ENCODE measurements at places on chromosomes 3 and 15.

GRCh38 chr15:76209942-76210341 lies 101.3 kb downstream of the ETFA start:
- no peak for DNase-seq

- DNase-seq, result no peak
Measured at GRCh38 chr3:59831394-59831793, 781.6 kb upstream of the CFAP20DC start.

GRCh38 chr15:59352189-59352588 lies 20.5 kb downstream of the MYO1E start:
- DNase-seq, result no peak

- no peak for DNase-seq
Measured at GRCh38 chr15:50355619-50355905, 564 bp upstream of the GABPB1 start.

- DNase-seq, result no peak
Measured at GRCh38 chr15:33494306-33494705, 183.5 kb downstream of the RYR3 start.

DNA sequence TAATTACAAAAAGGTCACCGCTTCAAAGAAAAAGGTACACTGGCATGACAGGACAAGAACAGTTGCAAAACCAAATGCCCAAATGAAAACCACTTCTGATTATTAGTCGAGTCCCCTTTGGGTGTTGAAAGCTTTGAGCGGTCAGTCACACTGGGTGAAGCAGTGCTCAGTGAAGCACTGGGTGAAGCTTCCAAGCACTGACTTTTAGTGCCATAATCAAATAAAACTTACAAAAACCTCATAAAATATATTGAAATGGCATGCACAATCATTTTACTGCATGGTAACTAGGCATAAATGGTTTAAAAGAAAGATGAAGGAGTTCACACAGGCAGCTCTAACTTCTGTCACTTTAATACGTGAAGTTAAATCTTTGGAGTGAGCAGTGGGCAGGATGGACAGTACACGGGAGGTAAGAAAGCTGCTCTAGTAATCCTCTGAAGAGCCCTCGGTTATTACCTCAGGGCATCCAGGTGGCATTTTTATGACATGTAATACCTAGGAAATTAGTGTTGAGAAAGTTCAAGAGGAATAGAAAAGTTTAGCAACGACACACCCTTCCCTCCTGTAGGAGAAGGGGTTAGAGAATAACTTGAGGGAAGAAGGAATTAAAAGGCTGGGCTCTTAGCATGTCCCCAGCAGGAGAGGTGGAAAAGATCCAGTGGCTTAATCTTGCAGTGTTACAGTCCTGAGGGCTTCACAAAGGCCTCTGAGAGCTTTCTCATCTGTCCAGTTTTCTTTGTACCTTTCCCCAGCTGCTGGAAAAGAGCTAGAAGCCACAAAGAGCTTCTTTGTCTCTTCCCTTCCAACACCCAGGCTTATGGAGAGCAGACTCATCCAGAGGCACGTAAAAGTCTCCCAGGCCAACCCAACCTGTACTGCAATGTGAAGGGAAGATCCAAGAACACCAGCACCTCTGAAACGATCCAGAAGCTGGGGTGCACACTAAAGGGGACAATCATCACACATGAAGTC lies 64.9 kb upstream of the MYO5C start:
- DNase-seq, result no peak

- DNase-seq, result no peak
Measured at GRCh38 chr3:184275381-184275701, 481 bp upstream of the ECE2 start.

DNA sequence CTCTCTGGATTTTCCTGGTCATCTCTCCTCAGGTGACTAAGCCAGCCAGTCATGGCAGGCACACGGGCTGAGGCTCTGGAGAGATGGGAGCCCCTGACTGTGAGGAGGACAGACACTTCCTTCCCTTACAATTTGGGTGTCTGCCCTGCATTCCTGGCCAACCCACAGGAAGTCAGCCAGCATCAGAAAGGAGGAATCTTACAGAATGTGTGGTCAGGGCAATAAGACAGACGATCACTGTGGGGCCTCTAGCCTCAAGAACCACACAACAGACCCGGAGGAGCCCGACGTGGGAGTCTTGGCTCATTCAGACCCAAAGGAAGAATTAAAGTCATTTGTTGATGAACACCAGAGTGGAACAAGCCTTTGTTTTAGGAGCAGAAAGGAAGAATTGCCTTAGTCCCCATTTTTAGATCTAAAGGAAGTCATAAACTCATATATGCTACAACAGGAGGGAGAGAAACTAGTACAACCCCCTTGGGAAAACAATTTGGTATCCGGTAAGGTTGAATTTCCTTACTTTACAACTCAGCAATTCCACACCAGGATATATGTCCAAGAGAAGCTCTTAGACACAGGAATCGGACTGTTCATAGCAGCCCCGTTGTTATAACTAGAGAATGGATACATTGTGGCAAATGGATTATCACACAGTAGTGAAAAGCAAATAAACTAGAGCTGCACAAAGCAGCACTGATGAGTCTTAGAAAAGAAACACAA lies 62.2 kb downstream of the ABTB1 start:
- no peak for DNase-seq

DNA sequence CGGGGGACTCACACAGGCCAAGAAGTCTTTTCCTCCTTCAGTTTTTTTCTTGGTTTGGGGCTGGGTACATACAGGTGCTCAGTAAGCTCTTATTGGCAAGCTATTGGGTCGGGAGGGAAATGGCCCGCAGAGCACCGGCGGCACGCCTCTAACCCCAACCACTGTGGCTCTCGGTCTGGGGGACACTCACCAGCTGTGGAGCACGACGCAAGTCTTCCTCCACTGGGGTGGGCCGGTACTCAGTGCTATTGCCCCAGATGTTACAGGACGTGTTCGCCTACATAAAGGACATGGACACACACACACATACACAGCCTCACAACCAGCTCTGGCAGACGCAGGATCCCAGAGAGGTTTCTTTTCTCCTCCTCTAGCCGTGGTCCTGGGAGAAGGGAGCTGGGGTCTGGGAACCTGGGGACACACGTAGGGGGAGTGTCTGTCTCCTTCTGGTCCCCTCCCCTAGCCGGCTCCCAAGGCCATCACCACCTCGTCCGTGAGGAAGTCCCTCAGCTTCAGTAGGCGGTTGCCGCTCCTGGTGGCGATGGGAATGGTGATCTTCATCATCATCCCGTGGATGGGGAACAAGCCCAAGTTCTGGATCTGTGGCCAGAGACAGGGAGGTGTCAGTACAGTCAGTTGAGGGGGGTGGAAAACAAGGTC lies 33.4 kb downstream of the FEM1B start:
- no peak for DNase-seq

DNA sequence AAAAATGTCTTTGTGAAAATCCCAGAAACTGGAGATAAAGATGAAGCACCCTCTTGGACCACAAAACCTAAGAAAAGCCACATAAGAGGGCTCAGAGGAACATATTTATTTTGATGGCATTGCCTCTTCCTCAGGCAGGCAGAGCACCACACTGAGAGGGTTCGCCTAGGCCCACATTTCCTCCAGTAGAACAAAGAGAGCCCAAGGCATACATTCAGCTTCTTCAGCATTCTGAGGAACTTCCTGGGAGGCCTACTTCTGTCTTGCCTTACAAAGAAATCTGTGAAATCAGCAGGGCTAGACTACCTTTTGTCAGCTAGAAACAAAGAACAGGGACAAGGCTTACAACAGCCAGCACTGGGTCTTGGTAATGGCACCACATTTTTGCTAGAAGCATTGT lies 1325.3 kb downstream of the SI start:
- DNase-seq, result no peak

- no peak for DNase-seq
Measured at GRCh38 chr3:41608347-41608746, 353.6 kb downstream of the ULK4 start.

GRCh38 chr15:22262613-22263020 lies 182.3 kb downstream of the OR4M2 start:
- no peak for DNase-seq

DNA sequence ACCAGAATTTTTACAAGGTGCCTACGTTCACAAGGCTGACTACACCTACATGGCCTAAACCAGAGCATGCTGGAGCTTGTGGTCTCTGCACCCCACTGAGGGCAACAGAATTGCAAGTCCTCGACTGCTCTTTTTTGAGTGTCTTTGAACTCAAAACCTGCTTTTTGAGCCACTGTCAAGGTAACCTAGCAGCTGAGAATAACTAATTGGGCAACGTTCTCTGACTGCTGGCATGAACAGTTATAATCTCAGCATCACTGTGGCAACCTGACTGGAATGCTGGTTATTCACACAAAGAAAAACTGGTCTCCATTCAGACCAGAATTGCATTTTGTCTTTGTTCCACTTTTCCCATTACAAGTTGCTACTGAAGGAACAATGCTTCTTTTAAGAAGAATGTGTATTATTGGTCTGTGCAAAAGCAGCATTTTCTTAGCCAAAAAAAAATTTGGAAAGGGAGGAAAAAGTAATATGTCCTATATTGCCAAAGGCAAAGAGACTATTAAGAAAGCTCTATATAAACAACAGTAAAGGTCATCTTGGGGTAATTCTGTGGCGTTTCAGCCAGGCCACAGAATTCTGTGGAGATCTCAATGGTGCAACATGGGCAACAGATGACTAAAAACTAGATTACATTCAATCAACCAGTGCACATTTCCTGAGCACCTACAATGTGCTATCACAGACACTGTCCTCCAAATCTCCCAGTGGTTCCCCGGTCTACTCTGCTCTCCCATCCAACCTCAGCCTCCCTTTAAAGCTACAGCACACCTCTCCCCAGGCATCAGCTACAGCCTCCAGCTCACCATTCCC lies 76.8 kb downstream of the TNIK start:
- DNase-seq, result no peak

GRCh38 chr15:99170476-99171065 lies 65.7 kb downstream of the SYNM start:
- DNase-seq, result no peak

- no peak for DNase-seq
Measured at GRCh38 chr3:169384573-169384972, 278.9 kb downstream of the MECOM start.

DNA sequence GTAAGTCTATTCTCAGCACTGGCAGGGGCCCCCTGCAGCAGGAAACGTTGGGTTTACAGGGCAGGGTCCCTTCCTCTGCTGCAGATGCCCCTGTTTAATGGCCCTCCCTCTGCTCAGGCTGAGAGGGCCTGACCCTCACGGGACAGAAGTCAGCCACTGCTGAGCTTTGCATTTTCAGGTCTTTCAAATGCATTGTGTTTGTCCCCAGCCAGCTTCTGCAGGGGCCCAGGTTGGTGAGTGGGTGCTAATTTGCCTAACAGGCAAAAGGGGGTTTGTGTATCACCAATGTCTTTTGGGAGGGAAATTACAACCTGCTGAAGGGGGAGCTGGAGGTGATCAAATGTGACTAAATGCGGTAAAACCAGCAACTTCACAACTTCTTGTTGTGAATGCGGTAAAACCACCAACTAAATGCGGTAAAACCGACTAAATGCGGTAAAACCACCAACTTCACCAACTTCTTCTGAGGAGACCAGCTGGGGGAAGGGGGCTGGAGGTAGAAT lies 44.8 kb upstream of the UBE2E1 start:
- DNase-seq, result no peak
